ENCODE measurements at places on chromosomes 2 and 18.

DNA sequence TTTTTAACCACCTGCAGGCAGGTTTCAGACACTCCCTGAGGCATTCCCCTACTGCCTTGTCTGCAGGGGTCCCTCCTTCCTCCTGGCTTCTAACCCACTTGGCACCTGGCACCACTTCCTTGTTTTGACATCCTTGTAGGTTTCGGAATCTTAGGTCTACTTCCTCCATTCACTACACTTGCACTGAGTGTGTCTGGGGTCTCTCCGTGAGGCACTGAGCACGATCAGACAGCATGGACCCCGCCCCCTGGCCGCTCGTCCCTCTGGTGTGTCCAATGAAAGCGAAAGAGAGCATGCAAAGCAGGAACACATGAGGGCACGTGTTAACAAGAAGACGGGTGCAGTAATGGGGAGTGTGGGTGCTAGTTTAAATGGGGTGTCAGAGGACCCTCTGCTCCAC, 63.8 kb downstream of the HAUS1 start:
- no peak for DNase-seq

- no peak for DNase-seq
These were observed 159.1 kb downstream of the GALNT1 start for GRCh38 chr18:35740656-35741055.

GRCh38 chr2:18741895-18742732, 152.7 kb upstream of the NT5C1B start:
- no peak for DNase-seq

DNA sequence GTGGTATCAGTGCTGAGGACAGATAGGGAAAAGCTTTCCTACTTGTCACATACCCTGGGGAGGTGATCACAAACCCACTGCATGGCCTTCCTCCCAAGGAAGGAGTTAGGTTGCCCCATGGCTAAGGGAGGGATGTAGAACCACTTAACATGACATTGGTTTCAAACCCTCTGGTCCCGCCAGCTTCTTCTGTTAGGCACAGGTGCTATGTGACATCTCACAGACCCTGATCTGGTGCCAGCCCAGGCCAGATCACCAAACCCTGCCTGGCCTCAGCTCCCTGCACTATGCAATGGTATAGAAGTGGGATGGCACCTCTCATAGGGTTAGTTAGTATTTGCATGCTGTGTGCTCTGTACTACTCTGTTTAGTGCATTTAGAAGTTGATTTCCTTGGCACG, 58.0 kb downstream of the TCF7L1 start:
- no peak for DNase-seq

DNA sequence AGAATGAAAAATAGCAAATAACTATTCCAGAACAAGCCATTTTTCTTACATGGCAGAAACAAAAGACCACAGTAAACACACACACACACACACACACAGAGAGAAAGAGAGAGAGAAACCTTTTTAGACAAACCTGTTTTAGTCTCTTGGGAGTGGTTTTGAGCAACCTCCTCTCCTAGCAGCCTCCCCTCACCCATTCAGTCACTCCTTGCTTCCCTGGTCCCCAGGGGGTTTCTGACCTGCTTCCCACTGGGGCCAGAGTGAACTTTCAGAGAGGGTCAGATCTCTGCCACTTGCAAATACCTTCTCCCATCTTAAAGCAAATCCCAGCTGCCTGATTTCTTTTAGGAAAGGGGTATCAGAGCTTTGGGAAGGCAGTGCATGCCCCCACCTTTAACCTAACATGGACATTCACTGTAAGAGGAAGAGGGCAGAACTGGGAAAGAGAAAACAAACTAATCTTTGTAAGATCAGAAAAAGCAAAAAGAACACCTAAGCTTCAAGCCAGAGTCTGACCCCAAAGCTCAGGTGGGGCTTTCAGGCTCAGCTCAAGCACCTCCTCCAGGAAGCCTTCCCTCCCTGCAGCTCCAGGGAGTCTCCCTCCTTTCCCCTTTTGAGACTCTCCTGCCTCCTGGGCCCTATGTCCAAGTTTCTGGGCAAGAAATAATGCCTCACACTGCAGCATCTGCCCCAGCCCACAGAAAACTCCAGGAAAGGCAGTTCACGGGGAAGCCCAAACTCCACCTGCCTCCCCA, 2.7 kb downstream of the SDC1 start:
- no peak for DNase-seq

GRCh38 chr18:23926571-23926970, 88.0 kb upstream of the TTC39C start:
- DNase-seq, result no peak

GRCh38 chr2:234322766-234323465, 174.0 kb downstream of the ARL4C start:
- DNase-seq, result no peak

- DNase-seq, result no peak
These were observed 6.0 kb upstream of the STK39 start for GRCh38 chr2:168253379-168253778.

GRCh38 chr2:3586220-3586619, 8.7 kb upstream of the COLEC11 start:
- DNase-seq, result no peak

DNA sequence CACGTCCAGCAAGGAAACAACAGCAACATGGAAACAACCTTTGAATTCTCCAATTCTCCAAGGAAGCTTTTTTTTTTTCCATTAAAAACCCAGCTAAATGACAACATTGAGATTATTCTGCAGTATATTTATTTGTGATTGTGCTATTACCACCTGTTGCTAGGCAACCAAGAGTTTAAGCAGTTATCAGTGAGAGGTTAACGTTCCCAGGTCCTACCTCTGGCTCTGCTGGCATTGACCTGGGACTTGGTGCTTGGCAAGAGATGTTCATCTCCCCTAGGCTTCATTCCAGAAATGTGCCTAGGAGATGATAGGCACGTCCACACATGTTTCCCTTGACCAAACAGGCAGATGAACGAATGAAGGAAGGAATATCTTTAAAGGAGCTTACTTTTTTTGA, 157.0 kb downstream of the TDRD15 start:
- no peak for DNase-seq

DNA sequence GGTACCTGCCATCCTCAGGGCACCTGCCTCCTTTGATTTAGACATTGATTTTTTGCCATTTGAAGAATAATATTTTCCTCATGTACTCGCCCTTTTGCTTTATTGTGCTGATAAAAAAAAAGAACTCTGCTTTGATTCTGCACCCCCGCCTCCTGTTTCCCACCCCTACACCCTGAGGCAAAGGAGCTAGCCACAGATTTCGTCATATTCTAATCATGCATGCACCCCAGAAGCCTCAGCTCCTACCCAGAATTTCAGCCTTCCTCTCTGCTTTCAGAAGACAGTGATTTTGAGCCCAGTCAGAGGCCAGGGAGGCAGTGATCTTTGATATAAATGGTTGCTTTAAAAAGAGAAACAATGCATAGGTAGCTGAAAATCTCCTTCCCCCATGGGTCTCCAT, 329.0 kb downstream of the PTPRM start:
- DNase-seq, result no peak

GRCh38 chr18:44358402-44358801, 322.3 kb upstream of the SETBP1 start:
- no peak for DNase-seq

- DNase-seq, result no peak
These were observed 594.0 kb downstream of the ERBB4 start for GRCh38 chr2:211944572-211944971.

DNA sequence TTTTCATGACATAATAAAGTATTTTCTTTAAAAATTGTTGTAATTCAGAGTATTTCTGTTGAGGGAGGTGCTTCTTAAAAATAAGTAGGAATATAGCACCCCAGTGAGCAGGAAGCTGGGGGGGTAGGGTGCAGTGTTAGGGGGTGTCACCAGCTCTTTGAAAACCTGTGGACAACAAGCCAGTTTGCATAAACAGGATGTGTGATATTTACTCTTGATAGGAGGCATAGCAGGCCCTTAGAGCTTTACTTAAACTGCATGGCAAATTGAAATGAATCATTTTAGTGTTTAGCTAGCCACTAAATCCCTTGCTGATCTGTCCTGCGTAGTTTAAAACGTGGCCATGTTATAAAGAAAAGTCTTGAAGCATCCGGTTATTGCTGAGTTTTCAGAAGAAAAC, 8.4 kb downstream of the TGIF1 start:
- DNase-seq, result no peak

DNA sequence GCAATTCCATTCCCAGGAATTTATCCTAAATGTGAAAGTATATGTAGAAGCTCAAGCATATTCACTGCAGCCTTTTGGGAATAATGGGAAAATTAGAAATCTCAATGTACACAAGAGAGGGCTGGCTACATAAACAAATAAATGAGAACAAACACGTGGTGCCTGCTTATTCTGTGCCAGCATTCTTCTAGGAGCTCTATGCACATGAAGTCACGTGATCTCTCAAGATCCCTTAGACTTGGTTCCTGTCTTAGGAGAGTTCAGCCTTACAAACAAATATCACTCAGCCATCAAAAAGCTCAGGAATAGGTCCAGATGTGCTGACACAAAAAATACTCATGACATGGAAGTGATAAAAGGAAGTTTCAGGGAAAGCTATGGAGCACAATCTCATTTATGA, 92.9 kb upstream of the SP3 start:
- DNase-seq, result no peak

DNA sequence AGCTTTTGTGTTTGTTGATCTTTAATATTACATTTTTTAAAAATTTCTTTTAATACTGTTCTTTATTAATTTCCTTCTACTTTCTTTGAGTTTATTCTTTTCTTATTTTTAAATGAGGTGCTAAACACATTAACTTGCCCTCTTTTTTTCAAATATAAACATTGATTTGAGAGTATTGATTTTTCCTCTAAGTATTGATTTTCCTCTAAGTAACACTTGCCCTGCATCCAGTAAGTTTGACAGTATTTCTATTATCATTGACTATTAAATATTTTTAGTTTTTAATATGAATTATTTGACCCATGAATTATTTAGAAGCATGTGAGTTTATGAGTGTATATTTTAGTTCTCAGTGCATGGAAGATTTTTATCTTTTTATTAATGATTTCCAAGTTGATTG, 337.0 kb upstream of the RAB12 start:
- DNase-seq, result no peak

DNA sequence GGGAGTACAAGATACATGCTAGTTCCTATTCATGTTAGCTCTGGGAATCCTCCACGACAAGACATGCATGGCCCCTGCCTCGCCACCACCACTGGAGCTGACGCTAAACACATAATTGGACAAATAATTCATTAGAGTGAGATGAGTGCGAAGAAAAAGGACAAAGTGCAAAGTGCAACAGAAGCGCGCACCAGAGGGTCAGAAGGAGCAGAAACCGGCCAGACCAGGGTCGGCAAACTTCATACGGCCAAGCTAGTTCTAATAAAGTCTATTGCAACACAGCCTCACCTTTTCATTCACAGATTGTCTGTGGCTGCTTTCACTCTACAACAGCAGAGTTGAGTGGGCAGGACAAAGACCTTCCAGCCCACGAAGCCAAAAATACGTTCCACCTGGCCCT, 266.1 kb upstream of the KLHL29 start:
- no peak for DNase-seq

GRCh38 chr2:236309669-236310029, 45.4 kb upstream of the ASB18 start:
- DNase-seq, result no peak

DNA sequence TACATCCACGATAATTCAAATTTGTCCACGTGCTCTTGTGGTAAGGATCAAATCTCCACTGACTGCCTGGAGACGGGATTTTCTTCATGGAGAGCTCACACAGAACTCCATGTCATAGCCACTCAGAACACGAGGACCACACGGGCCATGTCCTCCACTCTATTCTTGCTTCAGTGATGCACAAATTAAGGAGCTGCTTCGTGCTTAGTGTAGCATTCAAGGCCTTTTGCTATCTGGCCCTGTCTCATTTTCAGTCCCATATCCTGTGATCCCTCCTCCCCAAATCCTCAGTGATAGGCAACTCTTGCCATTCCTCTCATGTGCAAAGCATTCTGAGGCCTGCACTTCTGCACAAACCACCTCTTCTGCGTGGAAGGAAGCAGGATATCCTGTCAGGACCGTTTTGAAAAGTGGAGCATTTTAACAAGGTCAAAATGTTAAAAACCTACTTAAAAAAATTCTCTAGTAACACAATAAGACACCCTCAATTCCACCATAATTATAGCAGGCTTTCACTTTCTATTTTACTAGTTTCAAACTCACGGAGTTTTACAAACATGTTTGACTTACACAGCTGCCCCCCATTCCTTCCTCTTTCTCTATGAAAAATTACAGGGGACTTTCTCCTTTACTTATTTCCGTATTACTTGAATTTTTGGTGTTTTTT, 35.2 kb downstream of the ST3GAL5 start:
- no peak for DNase-seq

- no peak for DNase-seq
These were observed 93.4 kb downstream of the TWIST2 start for GRCh38 chr2:238941262-238941792.

GRCh38 chr18:57859314-57859713, 56.2 kb upstream of the ATP8B1 start:
- DNase-seq, result no peak

- DNase-seq, result no peak
These were observed 52.5 kb upstream of the STAM2 start for GRCh38 chr2:152227969-152228592.

- no peak for DNase-seq
These were observed 338.7 kb downstream of the CDH2 start for GRCh38 chr18:27838225-27838624.

DNA sequence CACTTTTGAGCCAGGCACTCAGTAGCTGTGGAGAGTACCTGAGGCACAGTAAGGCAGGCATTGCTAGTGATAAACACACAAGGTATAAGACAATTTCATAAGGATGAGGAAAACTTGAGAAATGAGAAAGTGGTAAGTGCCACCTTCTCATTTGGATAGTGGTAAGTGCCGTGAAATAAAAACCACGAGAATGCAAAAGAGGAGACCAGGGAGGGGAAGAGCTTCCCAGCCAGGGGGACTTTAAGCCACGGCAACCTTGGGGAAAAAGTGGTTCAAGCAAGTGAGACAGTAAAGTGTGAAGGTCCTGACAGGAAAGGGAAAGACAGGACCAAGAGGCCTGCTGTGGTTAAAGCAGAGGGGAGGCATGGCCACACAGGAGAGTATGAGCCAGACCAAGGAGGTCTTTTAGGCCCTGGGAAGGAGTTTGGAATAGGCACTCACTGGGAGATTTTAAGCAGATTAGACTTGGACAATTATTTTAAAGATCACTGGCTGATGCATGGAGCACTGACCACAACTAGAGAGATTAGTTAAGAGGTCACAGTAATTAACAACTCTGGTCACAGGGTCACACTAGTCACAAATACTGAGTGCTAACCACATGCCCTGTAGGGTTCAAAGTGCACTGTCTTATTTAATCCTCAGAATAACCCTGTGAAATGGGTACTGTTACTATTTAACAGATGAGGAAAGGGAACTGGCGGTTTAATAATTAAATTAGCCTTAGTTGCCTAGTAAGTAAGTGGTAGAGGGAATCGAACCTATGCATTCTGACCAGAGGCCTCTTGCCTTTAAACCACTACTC, 50.1 kb downstream of the THOC1 start:
- no peak for DNase-seq

DNA sequence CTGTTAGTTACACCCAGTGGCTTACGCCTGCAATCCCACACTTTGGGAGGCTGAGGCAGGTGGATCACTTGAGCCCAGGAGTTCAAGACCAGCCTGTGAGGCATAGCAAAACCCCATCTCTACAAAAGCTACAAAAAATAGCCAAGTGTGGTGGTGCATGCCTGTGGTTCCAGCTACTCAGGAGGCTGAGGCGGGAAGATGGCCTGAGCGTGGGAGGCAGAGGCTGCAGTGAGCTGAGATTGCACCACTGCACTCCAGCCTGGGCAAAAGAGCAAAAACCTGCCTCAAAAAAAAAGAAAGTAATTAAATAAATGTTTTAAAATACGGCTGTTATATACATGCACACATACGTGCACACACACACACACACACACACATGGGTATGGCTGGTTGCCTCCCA, 194.8 kb downstream of the HDAC4 start:
- no peak for DNase-seq

- DNase-seq, result no peak
These were observed 2.4 kb downstream of the TEKT4 start for GRCh38 chr2:94873362-94874276.

Measured in stimulated activated CD4-positive, alpha-beta T cell treated with anti-CD3 and anti-CD28 coated beads, Interleukin-12 subunit alpha, Interleukin-12 subunit beta, amount 100 ng/mL, for 24 hours (primary cell).